ENCODE measurements at places on chromosomes 6 and 20. TPM values are rescaled to one million over a fixed set of nuclear protein-coding genes. Genes with fewer than 3 reads are reported as not detected.

Gene TRIM31
- not detected for total RNA-seq

Gene SIRPD
- 0.55 TPM for total RNA-seq

Gene STK38
- 48.4 TPM for total RNA-seq

Gene THBD
- total RNA-seq, result 2.2 TPM

Gene KCNK17
- not detected for total RNA-seq

Gene TRIM15
- total RNA-seq, result not detected

Gene ELOVL4
- total RNA-seq, result 0.84 TPM

Gene CTCFL
- not detected for total RNA-seq

Gene C6orf132
- total RNA-seq, result not detected

Gene ZNF133
- total RNA-seq, result 4.1 TPM

Gene CLPSL1
- total RNA-seq, result not detected

Gene PGC
- total RNA-seq, result not detected

Gene CALHM5
- total RNA-seq, result not detected

Gene ZNF335
- total RNA-seq, result 67.3 TPM

Gene LINC00237
- not detected for total RNA-seq
